ENCODE measurements at places on chromosomes 6 and 20. TPM values are rescaled to one million over a fixed set of nuclear protein-coding genes. Genes with fewer than 3 reads are reported as not detected.

SLC2A10 gene
- total RNA-seq: 13.9 TPM

GTSF1L gene
- total RNA-seq: not detected

DNA sequence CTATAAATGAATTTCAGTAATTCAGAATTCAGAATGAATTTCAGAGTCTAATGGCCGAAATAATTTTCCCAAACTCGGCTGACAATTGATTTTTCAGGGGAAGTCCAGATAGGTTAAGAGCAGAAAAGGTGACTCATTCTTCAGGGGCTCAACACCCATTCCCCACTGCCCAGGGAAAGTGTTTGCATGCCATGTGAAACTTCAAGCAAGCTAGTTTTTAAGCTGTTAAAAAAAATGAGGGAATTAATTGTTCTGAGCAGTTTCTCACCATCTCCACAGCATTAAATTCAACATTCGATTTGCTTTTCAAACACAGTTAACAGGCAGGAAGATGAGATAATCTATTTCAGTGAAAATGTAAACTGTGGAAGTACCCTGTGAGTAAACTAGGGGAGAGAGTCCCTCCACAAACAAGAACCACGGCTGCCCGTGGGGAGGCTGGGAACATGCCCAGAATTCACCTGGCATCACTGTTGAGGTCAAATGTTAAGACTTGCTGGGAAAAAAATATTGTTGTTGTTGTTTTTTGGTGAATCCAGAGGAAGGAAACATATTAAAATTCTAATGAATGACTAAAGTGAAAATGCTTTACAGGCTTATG is 650.8 kb upstream of the AGPAT4 start:
- DNase-seq: no peak
- H3K36me3 ChIP-seq: no peaks in the 10 kb centered on the region
- H3K27ac ChIP-seq: no peak overlapping the region

DNA sequence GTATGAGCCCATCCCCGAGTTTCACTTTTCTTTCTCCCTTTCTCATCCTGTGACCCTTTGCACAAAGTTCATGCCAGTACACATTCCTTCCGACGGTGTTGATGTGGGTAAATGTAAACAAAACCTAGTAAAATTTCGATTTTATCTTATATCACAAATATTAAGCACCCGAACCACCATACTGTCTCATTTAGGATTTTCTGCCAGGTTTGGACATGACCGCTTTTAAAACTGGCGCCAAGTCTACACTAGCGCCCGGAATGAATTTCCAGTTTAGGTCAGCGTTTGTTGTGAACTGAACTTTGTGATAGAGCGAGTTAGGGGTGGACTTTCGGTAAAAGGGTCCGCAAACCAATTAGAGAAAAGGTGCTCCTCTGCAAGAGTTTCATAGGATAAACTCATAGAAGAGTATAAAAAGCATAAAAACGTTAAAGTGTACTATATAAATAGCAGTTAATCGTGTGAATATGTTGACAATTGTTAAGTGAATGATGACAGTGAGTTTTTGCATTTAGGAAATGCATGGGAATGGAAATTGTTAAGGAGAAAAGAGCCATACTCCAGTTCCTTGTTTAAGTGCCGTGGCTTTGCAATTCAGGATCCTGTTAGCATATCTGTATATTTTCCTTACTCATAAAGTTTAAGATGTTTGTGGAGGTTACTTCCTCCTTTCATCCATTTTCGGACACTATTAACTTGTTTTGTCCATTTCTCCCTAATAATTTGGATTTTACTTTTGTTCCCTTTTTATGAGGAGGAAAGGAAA is 937 bp downstream of the AKAP7 start:
- no peak for DNase-seq
- H3K27me3 ChIP-seq: no peaks in the 10 kb centered on the region
- peak overlapping the region; percentile 34 for H3K27ac ChIP-seq
- no peaks in the 10 kb centered on the region for H3K36me3 ChIP-seq
- no peaks in the 10 kb centered on the region for H3K4me1 ChIP-seq

DNA sequence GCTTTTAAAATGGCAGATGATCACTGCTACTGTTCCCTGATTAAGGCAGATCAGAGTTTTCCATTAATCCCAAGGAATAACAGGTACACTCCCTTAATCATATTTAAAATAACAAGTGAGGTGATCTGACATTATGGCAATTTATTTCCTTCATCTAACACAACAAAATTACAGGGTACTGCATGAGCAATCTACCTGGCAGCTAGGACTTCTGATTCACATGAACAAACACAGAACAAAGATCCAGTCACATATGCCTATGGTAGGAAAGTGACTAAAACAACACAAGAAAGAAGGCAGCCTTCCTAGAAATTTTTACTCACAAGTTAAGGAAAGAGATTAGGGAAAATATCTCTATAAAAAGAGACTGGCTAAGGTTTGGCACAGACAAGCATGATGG is 33.2 kb downstream of the MAP7 start:
- H3K27me3 ChIP-seq: no peaks in the 10 kb centered on the region
- no peaks in the 10 kb centered on the region for H3K4me1 ChIP-seq
- no peaks in the 10 kb centered on the region for H3K36me3 ChIP-seq
- DNase-seq: no peak

GPR63 gene
- 1.4 TPM for total RNA-seq

HDGFL1 gene
- not detected for total RNA-seq

PM20D2 gene
- total RNA-seq: 22.7 TPM
